ENCODE measurements at places on chromosomes 6 and 20. TPM values are rescaled to one million over a fixed set of nuclear protein-coding genes. Genes with fewer than 3 reads are reported as not detected.

Gene BMP7
- total RNA-seq: 0.57 TPM

Gene MAP3K5
- total RNA-seq: 3.7 TPM

Gene EIF2S2
- total RNA-seq: 102 TPM

Gene SYNJ2
- total RNA-seq: 68.5 TPM

Gene CCDC170
- total RNA-seq: 0.07 TPM

Gene TFAP2B
- total RNA-seq: not detected

Gene MUC21
- total RNA-seq: not detected

Gene UBD
- 0.93 TPM for total RNA-seq

Data from A549 treated with DMSO at 1 μM for 4 hours (cell line).